ENCODE measurements at places on chromosomes 7 and 10.

DNA sequence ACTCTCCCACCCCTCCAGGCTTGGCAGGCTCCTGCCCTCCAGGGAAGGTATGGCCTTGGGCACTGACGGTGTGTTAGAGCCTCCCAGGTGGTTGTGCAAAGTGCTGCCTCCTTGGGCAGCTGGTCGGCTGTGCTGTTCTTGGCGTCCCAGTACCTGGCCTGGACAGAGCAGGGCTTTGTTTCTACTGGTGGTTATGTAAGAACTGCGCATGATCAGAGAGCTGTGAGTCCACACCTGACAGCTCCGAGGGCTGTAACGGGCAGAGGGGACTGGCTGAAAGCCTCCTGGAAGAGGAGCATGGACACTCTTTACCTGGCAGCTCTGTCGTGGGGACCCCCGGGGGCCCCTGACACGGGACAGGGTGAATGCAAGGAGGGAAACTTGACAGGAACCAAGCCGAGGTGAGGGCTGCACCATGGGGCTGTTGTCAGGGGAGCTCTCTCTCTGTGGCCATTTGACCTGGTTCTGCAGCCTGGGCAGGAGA lies 3.1 kb upstream of the SFRP5 start:
- DNase-seq: no peak

DNA sequence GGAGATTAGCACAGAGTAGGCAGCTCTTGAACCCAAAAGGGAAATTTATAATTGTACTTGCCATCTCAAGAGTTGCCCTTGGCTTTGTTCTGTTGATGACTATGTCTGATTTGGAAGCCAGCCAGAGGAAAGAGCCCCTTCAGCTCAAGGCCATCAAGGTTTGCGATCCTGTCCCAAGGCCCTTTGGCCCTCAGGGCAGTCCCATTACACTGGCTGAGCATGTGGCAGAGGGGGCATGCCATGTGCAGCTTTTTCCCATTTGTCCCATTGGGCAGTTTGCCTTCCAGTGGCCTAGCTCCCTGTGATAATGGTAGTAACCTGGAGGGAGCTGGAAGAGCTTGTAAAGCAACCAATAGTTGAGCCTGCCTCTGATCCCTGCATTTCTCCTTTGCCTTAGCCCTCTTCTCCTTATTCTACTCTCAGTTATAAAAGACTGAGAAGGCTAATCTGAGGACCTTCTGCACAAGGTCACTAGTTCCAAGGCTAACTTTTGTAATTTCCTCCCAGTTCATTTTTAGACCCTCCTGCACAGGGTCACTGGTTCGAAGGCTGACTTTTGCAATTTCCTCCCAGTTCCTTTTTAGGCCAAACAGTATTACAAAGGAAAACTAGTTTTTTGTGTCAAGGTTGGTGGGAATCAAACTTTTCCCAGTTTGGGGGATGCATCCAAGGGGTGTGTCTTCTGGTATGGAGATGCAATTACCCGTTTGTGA lies 31.0 kb upstream of the ARHGAP12 start:
- no peak for DNase-seq

DNA sequence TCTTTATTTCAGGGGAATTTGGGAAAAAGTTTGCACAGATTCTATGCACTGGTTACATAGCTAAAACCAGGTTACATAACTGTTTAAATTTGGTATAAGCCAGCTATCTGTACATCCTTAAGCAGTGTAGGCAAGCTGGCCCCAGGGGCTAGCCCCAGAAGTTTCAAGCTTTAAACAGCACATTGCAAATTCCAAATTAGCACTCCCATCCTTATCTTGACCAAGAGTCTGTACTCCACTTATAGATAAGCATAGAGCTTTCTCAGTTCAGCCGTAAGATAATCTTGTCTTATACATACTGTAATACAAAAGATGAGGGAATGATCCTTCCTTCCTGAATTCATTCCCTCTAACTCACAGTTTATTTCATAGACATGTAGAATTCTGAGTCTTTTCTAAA lies 109.3 kb downstream of the SPAG6 start:
- no peak for DNase-seq

- DNase-seq: no peak
Measured at GRCh38 chr10:14757986-14758385, 16.7 kb downstream of the FAM107B start.

GRCh38 chr7:15199482-15199881 lies 296.9 kb upstream of the DGKB start:
- DNase-seq: no peak

- no peak for DNase-seq
Measured at GRCh38 chr7:105185290-105186010, 171.4 kb downstream of the KMT2E start.
